ENCODE measurements at places on chromosomes 12 and 14. TPM values are rescaled to one million over a fixed set of nuclear protein-coding genes. Genes with fewer than 3 reads are reported as not detected.

GRCh38 chr14:91135039-91135438 lies 21.2 kb downstream of the DGLUCY start:
- DNase-seq, result no peak
- H3K36me3 ChIP-seq, result no peaks in the 10 kb centered on the region
- H3K4me1 ChIP-seq, result no peaks in the 10 kb centered on the region
- no peaks in the 10 kb centered on the region for H3K27me3 ChIP-seq
- H3K27ac ChIP-seq, result no peak overlapping the region
- no peak overlapping the region for H3K4me3 ChIP-seq

DNA sequence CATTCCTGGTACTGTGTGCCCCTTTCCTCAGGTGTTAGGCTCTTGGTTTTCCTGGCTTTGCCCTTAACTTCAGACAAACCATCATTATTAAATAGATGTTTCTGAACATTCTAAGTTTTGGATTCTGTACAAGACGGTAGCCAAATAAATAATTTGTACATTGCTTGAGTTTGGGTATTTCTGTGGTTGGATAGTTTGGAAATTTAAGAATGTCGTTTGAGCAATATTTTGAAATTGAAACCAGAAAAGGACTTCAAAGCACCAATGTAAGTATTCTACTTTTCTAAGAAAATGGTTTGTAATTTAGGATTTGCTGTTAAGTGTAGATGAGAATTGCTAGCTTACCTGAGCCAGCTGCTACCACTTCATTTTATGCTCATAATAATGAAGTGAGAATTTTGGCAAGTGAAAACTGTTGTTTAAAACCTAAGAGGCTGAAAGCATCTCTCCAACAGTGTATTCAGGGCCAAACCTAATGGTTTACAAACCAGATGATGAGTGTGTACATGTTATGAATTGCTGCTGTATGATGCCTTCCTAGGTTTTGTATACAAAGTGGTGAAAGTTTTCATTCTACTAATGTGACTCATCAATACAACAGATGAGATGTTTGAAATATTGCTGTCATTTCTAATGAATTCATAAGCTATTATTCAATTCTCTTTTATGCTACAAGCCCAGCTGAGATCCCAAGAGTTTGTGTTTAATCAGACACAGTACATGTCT lies 181.5 kb upstream of the PRKD1 start:
- peak; percentile 73 for DNase-seq
- no peak overlapping the region for H3K4me3 ChIP-seq
- H3K27ac ChIP-seq, result peak overlapping the region; percentile 23
- H3K27me3 ChIP-seq, result no peaks in the 10 kb centered on the region

NFATC4 gene
- 59.9 TPM for total RNA-seq

DNA sequence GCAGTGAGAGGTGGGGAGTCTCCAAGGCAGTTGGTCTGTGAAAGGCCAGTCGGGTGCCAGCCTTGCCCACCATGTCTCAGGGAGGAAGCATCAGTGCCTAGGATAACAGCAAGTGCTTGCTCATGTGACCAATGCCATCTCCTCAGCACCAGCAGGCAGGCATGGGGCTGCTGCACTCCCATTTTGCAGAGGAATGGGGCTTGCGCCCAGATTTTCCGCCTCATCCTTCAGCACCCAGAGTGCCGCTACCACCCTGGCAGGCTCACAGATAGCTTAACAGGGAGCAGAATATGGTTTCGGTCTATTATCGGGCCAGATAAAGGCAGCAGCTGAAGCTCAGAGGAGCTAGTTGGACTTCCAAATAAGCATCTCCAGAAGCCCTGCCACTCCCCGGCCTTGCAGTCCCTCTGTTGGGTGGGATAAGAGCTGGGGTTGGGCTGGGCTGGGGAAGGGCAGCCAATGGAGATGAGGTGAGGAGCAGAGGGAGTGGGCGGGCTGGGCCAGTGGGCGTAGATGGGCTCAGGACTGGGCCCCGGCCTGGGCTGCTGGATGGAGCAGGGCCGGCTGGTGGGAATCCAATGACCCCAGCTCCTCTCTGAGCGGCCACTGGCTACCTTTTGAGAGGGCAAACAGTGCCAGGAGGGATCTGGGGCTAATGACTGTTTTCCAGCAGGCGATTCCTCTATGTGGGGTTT lies 8.4 kb upstream of the KRT80 start:
- H3K27ac ChIP-seq, result no peak overlapping the region
- no peak overlapping the region for H3K4me3 ChIP-seq

DNA sequence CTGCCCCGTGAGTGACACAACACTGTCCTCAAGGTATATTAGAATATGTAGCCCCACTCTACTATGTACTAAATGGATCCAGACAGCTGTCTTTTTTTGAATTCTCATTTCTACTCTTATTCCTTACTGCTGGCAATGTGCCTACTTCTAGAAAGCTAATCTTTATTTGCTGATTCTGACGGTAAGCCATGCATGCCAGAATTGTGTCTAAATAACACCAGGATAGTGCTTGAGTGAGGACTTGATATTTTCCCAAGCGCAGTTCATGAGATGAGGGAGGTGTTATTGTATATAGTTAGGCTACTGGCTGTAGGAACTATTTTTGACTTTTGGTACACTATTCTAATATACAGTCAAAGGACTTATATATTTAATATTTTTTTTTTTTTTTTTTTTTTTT lies 316.2 kb upstream of the NAV3 start:
- H3K27me3 ChIP-seq, result no peaks in the 10 kb centered on the region
- H3K4me3 ChIP-seq, result no peak overlapping the region

GRCh38 chr14:63972323-63972932 lies 119.6 kb downstream of the SYNE2 start:
- no peaks in the 10 kb centered on the region for H3K4me1 ChIP-seq
- H3K27ac ChIP-seq, result no peak overlapping the region
- DNase-seq, result no peak

- no peak overlapping the region for H3K4me3 ChIP-seq
- no peaks in the 10 kb centered on the region for H3K4me1 ChIP-seq
- no peak for DNase-seq
- H3K27ac ChIP-seq, result no peak overlapping the region
Measured at GRCh38 chr12:795305-795704, 42.9 kb downstream of the WNK1 start.

SSTR1 gene
- 3.0 TPM for total RNA-seq
